CD8-positive, alpha-beta T cell (primary cell): ENCODE measurements at places on chromosomes 1 and 21.

DNA sequence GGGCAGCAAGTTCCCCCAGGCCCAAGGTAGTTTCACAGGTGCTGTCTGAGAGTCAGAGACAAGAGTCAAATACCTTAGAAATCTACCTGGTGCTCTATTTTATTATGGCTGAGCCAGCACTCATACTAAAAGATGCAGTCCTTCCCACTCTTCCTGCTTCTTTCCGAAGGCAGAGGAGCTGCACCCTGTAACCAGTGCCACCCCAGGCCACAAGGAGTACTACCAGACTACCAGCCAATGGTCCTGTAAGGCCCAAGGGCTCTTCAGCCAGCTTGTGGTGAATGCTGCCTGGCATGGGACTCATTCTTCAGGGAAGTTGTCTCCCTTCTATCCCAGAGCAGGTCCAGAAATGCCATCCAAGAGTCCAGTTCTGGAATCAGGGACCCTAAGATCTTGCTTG is 203.8 kb upstream of the DUSP10 start:
- DNase-seq: no peak

- no peak for DNase-seq
Measured at GRCh38 chr1:78831731-78832360, 174.7 kb downstream of the ADGRL4 start.

DNA sequence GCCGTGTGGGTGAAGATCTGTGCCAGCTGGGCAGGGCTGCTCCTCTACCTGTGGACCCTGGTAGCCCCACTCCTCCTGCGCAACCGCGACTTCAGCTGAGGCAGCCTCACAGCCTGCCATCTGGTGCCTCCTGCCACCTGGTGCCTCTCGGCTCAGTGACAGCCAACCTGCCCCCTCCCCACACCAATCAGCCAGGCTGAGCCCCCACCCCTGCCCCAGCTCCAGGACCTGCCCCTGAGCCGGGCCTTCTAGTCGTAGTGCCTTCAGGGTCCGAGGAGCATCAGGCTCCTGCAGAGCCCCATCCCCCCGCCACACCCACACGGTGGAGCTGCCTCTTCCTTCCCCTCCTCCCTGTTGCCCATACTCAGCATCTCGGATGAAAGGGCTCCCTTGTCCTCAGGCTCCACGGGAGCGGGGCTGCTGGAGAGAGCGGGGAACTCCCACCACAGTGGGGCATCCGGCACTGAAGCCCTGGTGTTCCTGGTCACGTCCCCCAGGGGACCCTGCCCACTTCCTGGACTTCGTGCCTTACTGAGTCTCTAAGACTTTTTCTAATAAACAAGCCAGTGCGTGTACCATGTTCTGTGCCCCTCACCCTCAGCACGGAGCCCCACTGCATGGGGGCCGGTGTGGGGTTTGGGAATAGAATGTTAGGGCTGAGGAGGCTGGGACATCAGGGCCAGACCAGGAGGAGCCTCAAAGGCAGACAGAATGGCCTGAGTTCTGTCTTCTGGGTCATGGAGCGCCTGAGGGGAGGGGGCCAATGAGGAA is 21.3 kb downstream of the SERINC2 start:
- no peak for DNase-seq

DNA sequence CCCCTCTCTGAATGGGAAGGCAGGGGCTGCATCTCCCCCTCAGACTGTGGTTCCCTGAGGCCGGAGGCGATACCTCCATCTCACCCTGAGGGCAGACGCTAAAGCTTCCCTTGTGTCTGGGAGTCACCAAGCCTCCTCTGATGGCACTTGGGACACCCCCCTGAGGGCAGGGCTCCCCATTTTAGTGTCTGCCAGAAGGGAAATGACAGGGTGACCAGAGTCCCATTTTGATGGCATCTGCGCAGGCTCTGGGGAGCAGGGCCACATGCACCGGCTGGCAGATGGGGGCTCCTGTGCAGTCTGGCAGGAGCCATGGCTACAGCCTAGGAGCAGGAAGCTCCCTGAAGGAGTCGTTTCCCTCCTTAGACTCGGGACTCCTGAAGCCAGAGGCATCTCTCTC is 1.7 kb downstream of the S100A2 start:
- no peak for DNase-seq

GRCh38 chr1:36420409-36420808 is 22.7 kb upstream of the LSM10 start:
- DNase-seq: no peak

- DNase-seq: peak; percentile 73
Measured at GRCh38 chr1:99808391-99809115, 41.6 kb upstream of the AGL start.

- DNase-seq: no peak
Measured at GRCh38 chr1:94951046-94951445, 24.1 kb upstream of the CNN3 start.

DNA sequence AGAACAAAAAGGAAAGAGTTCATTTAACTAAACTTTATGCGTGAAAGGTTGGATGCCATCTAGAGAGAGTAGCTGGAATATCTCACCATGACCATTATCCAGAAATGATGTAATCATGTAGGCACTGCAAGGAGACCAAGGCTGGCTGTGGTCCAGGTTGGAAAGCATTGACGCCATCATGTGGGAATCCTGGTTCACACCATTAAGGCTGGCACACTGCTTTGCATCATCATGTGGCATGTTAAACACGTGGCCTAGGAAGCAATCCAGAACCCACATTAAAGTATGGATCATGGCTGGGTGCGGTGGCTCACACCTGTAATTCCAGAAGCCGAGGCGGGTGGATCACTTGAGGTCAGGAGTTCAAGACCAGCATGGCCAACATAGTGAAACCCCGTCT is 4.3 kb downstream of the ADAMTS1 start:
- DNase-seq: no peak

- peak; percentile 92 for DNase-seq
Measured at GRCh38 chr1:244834543-244835275, 749 bp upstream of the COX20 start.

DNA sequence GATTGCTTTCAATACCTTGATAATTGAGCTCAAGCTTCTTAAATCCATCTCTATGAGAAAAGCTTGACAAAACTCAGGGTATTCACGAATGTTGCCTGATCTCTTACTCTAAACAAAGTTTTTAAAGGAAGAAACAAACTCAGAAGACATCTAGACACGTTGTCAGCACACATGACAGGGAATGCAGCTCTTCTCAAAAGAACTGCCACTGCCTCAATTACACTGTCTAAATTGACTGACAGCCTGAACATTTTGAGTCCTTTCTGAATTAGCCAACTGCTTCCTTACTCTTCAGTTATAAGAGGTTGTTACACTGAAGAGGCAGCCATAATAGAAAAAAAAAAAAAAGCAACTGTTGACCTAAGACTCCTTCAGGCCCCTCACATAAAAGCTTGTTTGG is 1646.7 kb upstream of the B3GALT2 start:
- no peak for DNase-seq

GRCh38 chr1:226309398-226310244 is 657 bp upstream of the LIN9 start:
- DNase-seq: no peak

DNA sequence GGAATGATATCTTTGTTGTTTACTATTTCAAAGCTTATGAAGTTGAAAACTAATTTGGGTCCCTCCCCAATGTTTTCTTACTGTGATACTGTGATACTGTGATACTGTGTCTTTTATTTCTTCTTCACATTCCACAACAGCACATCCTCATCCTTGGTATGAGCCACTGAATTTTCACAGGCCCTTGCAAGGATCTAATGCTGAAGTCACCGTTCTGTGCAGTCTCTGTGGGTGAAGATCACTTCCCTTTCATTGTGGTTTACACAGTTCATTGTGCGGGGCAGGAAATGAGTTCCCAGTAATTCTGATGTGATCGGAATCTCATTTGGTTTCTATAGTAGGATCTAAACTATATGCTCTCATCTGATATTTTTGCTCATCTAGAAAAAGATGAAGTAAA is 32.1 kb upstream of the PAXBP1 start:
- DNase-seq: no peak

DNA sequence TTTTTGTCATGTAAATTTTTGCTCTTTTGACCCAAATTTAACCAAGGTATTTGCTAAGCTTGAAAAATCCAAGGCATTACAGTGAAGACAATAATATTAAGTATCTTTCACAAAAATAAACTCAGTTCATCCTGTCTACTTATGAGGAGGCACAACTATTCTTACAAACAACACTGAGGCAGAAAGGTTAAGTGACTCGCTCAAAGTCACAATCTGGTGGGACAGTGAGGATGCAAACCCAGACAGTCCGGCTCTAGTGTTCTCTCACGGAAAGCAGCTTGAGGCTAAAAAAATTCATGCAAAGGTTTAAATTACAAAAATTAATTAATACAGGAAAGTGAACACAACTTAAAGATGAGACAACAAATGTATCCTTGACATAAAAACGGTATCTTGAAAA is 125.3 kb downstream of the SIPA1L2 start:
- no peak for DNase-seq

GRCh38 chr1:53256511-53257453 is 18.5 kb upstream of the MAGOH start:
- DNase-seq: no peak

- DNase-seq: no peak
Measured at GRCh38 chr1:234926264-234926558, 202.4 kb downstream of the TOMM20 start.
